ENCODE measurements at places on chromosomes 5 and 9. TPM values are rescaled to one million over a fixed set of nuclear protein-coding genes. Genes with fewer than 3 reads are reported as not detected.

- no peak for DNase-seq
Measured at GRCh38 chr5:175434800-175435199, 9.2 kb downstream of the DRD1 start.

DNA sequence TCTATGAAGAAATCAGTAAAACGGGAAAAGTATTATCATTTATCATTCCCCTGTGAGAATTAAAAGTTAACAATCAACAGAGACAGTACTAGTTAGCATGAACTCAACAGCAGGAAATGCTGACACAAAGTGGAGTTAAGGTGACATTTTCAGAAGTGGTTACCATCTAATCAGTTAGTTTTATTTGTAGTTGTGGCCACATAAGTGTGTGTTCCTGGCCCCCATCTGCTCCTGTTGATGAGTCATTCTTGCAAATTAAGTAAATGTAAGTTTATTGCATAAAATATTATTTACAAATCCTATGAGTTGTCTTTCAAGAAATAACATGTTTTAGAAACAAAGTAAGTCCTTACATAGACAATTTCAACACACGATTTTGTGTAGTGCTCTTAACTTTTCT lies 8.9 kb upstream of the BNC2 start:
- DNase-seq = no peak

GRCh38 chr9:16869882-16870595 lies 431 bp downstream of the BNC2 start:
- DNase-seq = no peak

- DNase-seq = no peak
Measured at GRCh38 chr9:37956904-37957663, 53.2 kb upstream of the SLC25A51 start.

GRCh38 chr5:160211352-160211751 lies 18.0 kb upstream of the FABP6 start:
- no peak for DNase-seq

GRCh38 chr9:137223078-137223970 lies 1.3 kb upstream of the RNF208 start:
- peak; percentile 98 for DNase-seq

BHMT2 gene
- 60.6 TPM for total RNA-seq

MYO10 gene
- total RNA-seq = 21.2 TPM
